Omental fat pad (tissue), 4 donors: ENCODE measurements at places on chromosomes 2 and 18. TPM values are rescaled to one million over a fixed set of nuclear protein-coding genes. Genes with fewer than 3 reads are reported as not detected.

DNA sequence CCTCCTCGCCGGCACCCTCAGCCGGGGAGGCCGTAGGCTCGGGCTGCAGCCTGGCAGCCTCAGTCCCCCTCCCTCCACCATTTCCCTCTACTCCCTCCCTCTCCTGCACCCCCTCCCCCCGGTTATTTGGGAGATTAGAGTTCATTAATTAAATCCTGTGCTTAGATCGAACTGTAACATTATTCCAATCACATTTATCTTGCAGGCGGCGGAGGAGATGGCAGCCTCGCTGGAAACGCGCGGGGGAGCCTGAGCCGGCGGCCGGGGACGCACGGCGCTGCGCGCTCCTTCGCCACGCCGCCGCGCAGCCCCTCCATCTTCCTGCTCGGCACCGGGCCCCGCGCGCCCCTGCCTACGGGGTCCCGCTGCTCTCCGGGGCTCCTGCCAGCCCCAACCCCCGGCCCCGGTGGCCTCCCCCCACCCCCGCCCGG lies at the start of gene ST8SIA3:
TSS of gene ST8SIA3 (plus strand) at position 287 of the 431 bp plus-strand sequence. CDS start 290 bp downstream, outside the sequence.
- DNase-seq = no peak

DNA sequence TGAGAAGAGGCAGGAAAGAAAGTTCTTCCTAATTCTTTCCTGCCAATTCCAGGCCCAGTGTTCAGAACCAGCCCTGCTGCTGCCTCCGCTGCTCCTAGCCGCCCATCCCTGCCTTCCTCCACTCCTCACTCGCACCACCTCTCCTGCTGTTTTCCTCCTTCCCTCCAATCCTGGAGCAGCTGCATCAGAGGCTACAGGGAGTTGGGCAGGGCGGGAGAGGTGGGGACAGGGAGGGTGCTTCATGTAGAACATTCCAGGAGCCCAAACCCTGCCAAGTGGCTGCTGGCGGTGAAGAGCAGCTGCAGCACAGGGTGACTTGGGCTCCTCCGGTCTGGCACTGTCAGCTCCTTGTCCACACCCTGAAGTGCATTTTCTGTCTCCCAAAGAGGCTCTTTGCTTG lies 176.3 kb downstream of the TNS1 start:
- DNase-seq = no peak

Gene GBX2
- total RNA-seq = not detected

- no peak for DNase-seq
Observed at GRCh38 chr2:38097258-38097987, 21.5 kb upstream of the CYP1B1 start.

Gene IL36B
- total RNA-seq = not detected

GRCh38 chr2:126936219-126936723 lies 37.6 kb downstream of the TEX51 start:
- DNase-seq = no peak

GRCh38 chr2:117718048-117718447 lies 96.4 kb upstream of the DDX18 start:
- no peak for DNase-seq

GRCh38 chr2:28557389-28558131 lies 61.7 kb downstream of the PLB1 start:
- no peak for DNase-seq

GRCh38 chr2:28390746-28391563 lies 1.7 kb upstream of the FOSL2 start:
- DNase-seq = no peak

GRCh38 chr2:119062652-119063051 lies 95.9 kb downstream of the C1QL2 start:
- DNase-seq = no peak

- DNase-seq = no peak
Observed at GRCh38 chr18:65091744-65092329, 659.0 kb upstream of the CDH7 start.

Gene ZNF142
- 26.0 TPM for total RNA-seq

- no peak for DNase-seq
Observed at GRCh38 chr18:75554644-75555185, 127.2 kb upstream of the SMIM21 start.

- DNase-seq = no peak
Observed at GRCh38 chr2:203973000-203973399, 36.4 kb downstream of the ICOS start.

Gene ACAA2
- 90.2 TPM for total RNA-seq

Gene PTPRN
- 0.12 TPM for total RNA-seq

- no peak for DNase-seq
Observed at GRCh38 chr2:44801841-44802776, 139.4 kb upstream of the SIX3 start.

Gene IL1B
- total RNA-seq = 11.7 TPM

GRCh38 chr18:79604913-79605880 lies 74.4 kb upstream of the CTDP1 start:
- DNase-seq = no peak

Gene SDC1
- 0.50 TPM for total RNA-seq

Gene RAD51AP2
- total RNA-seq = not detected

GRCh38 chr2:105876191-105876590 lies 131.5 kb downstream of the NCK2 start:
- DNase-seq = no peak

Gene TUBA3E
- total RNA-seq = not detected

Gene SLC5A7
- not detected for total RNA-seq

DNA sequence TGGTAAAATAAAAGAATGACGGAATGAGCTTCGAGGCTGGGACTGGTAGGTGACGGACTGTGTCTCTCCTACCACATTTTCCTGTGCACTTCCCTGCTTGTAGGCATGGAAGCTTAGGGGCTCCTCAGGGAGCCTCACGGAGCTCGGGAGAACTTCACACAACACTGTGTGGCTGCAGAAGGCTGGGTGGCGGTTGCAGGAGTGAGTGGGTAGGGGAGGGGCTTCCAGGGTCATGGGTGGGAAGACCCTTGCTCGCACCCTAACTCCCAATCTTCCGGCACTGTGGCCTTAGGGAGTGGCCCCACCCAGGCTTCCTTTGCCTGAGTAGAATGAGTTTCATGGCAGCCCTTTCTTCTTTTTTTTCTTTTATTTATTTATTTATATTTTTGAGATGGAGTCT lies 128.6 kb downstream of the INHBB start:
- DNase-seq = no peak

Gene ANO7
- 0.60 TPM for total RNA-seq

- DNase-seq = no peak
Observed at GRCh38 chr2:144513388-144514101, 6.4 kb downstream of the ZEB2 start.

DNA sequence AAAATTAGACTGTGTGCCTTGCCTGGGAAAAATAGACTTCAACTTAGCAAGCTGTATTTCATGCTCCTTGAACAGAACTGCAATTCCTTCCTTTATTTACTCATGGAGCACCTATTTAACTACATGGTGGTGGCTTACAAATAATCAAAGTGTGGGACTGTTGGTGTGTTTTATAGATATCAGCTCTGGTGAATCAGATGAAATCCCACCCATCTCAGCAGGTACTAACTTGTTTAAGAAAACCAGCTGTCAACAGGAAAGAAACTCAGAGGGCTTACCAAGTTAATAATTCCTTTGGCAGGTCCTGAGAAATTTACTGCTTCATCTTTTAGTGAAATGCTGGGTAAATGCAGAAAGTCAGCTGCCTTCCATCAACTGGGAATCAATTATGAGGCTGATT lies 830.6 kb downstream of the SLC4A3 start:
- no peak for DNase-seq
